ENCODE measurements at places on chromosomes 6 and 20. TPM values are rescaled to one million over a fixed set of nuclear protein-coding genes. Genes with fewer than 3 reads are reported as not detected.

GRCh38 chr6:20159781-20160540, 52.3 kb downstream of the MBOAT1 start:
- H3K36me3 ChIP-seq = no peaks in the 10 kb centered on the region
- no peaks in the 10 kb centered on the region for H3K4me1 ChIP-seq
- DNase-seq = no peak
- H3K27me3 ChIP-seq = no peaks in the 10 kb centered on the region

- no peaks in the 10 kb centered on the region for H3K36me3 ChIP-seq
- peaks cover 11% of the 10 kb centered on the region for H3K4me1 ChIP-seq
- DNase-seq = no peak
- peak overlapping the region; percentile 88 for H3K27ac ChIP-seq
- H3K27me3 ChIP-seq = no peaks in the 10 kb centered on the region
Observed at GRCh38 chr6:34249469-34250261, 859 bp upstream of the SMIM29 start.

DNA sequence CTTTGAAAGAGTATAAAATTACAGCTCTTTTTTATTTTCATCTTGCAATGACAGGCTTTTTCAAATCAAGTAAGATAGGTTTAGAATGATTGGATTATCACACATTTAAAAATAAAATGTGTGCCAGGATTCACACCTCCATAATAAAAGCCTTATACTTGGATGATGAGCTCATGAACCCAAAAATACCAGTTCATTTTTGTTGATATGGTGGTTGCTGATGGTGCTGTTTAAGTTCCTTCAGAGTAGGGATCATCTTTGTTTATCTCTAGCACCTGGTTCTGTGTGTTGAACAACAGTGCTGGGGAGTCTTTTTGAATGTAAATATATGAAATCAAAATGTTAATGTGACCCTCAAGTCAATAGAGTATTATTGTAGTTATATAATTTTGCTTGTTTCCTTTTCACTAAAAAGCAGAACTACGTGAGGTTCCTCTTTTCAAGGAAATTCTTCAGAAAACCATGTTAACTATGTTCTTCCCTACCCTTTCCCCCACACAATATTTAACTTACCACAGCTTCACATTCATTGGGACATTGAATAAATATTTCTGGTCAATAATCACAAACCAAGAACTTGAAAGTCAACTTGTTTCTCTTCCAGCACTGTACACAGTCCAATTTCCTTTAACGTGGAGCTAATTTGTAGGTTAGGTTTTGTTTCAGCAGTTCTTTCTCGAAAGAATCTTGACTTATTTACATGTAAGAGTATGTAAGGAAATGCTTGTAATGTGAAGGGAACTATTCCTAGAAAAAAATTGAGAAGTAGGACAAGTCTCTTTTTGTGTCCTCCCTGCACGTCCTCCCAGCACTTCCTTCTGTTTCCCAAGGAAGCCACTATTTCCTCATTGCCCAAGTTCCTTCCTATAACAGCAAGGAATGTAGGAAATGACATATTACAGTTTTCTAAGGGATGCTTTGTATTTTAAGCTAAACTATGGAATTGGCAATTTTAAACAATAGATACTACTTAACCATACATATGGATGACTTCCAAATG, 945.9 kb upstream of the CITED2 start:
- no peak overlapping the region for H3K4me3 ChIP-seq
- peaks cover 39% of the 10 kb centered on the region for H3K4me1 ChIP-seq
- no peak overlapping the region for H3K27ac ChIP-seq
- no peaks in the 10 kb centered on the region for H3K27me3 ChIP-seq

GRCh38 chr6:151681433-151682059, 125.9 kb upstream of the ESR1 start:
- no peak for DNase-seq
- H3K4me3 ChIP-seq = peak overlapping the region; percentile 24
- peak overlapping the region; percentile 44 for H3K27ac ChIP-seq

LATS1 gene
- 21.8 TPM for total RNA-seq

GRCh38 chr6:122461885-122462284, 9.7 kb downstream of the SERINC1 start:
- H3K27ac ChIP-seq = no peak overlapping the region
- no peaks in the 10 kb centered on the region for H3K27me3 ChIP-seq
- H3K4me3 ChIP-seq = no peak overlapping the region
- DNase-seq = no peak
- peaks cover 73% of the 10 kb centered on the region for H3K4me1 ChIP-seq
- peaks cover 13% of the 10 kb centered on the region for H3K36me3 ChIP-seq

DNA sequence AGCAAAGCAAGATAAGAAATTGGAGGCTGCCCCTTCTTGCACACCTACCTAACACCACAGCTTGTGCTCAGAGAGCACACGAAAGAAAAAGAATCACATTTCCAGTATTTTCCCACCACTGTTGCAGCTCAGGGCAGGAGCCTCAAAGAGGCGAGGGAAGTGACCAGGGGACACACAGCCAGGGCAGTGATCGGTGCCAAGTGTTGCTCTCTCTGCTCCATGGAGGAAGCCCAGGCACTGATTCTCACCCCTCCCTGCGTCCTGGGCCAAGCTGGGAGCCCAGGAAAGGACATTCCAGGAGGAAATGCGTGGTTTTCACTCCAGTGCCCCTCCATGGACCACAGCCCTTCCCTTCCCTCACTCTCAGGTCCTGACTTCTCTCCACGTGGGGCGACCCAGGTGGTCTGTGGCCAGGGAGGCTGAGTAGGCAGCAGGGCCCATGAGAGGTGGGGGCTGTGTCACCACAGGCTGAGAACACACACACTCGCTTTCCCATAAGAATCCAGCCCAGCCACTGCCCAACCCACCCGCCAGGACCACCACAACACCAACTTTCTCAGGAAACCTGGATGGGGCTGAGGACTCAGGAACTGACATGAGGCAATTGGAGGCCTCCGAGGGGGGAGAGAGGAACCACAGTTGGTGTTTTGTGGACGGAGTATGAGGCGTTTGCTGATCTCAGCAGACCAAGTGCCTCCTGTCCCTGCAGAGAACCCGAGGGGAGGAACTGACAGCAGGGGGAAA, 81.7 kb upstream of the MAFB start:
- no peaks in the 10 kb centered on the region for H3K27me3 ChIP-seq
- H3K4me3 ChIP-seq = no peak overlapping the region
- no peaks in the 10 kb centered on the region for H3K4me1 ChIP-seq
- peak; percentile 22 for DNase-seq

BTN1A1 gene
- total RNA-seq = not detected

- H3K27ac ChIP-seq = no peak overlapping the region
- H3K27me3 ChIP-seq = no peaks in the 10 kb centered on the region
- H3K4me1 ChIP-seq = no peaks in the 10 kb centered on the region
- DNase-seq = no peak
- no peaks in the 10 kb centered on the region for H3K36me3 ChIP-seq
- H3K4me3 ChIP-seq = no peak overlapping the region
Observed at GRCh38 chr20:24582373-24583168, 113.1 kb downstream of the SYNDIG1 start.

OPRL1 gene
- 0.10 TPM for total RNA-seq

GRCh38 chr6:20763296-20763695, 229.0 kb downstream of the CDKAL1 start:
- no peak overlapping the region for H3K27ac ChIP-seq
- no peaks in the 10 kb centered on the region for H3K4me1 ChIP-seq
- no peak overlapping the region for H3K4me3 ChIP-seq
- no peaks in the 10 kb centered on the region for H3K27me3 ChIP-seq
- no peak for DNase-seq

- H3K4me3 ChIP-seq = no peak overlapping the region
- H3K4me1 ChIP-seq = no peaks in the 10 kb centered on the region
Observed at GRCh38 chr6:79666634-79667033, 35.5 kb downstream of the SH3BGRL2 start.

DNA sequence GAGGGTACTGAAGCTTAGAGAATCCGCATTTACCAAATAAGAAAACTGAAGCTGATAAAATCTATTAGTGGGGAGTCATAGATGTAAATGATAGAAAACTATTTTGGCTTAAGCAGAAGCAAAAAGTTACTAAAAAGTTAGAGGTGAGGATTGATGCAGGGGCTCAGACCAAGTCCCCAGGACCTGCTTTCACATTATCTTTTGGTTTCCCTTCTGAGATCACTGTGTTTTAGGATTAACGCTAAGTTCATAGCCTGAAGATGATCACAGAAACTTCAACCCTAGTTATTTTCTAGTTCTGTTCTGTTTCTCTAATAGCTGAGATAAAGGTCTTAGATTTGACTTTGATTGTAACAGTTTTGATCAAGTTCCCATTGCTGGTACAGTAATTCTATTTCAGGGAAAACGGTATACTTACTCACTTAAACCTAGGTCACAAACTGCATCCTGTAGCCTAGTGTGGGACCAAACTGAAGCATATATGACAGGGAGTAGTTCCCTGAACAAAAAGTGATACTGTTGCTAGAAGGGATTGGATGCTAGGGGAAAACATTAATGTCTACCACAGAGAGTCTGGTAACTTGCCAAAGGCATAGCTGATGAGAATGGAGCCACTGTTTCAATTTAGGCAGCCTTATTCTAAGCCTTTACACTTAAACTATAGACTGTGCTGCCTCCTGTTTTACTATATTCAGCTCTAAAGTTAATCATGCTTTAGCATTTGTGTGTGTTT, 13.1 kb downstream of the CYB5R4 start:
- H3K27me3 ChIP-seq = no peaks in the 10 kb centered on the region
- no peak for DNase-seq
- no peaks in the 10 kb centered on the region for H3K36me3 ChIP-seq

GRCh38 chr6:11604836-11605506, 67.4 kb downstream of the TMEM170B start:
- no peaks in the 10 kb centered on the region for H3K27me3 ChIP-seq
- DNase-seq = peak; percentile 65
- peaks cover 39% of the 10 kb centered on the region for H3K4me1 ChIP-seq
- H3K4me3 ChIP-seq = no peak overlapping the region

DNA sequence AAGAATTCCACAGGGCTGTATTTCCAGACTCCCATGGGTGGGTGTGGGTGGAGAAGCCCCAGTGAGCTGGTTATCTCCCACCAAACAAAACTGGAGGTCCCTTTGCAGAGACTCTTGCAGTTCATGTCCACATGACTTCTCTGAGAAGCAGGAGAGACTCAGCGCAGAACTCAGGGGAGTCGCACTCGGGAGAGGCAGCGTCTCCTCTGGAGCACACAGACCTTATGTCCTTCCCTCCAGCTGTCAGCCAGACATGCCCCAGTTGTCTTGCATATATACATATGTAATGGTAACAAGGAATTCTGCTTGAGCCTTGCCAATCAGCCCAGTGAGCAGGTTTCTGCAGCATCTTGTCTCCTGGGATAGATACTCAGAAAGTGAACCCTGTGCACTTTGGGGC, 23.8 kb downstream of the MYT1 start:
- DNase-seq = no peak
- no peaks in the 10 kb centered on the region for H3K4me1 ChIP-seq
- peaks cover 7% of the 10 kb centered on the region for H3K27me3 ChIP-seq
- no peak overlapping the region for H3K27ac ChIP-seq
- H3K36me3 ChIP-seq = no peaks in the 10 kb centered on the region

MROH8 gene
- 2.7 TPM for total RNA-seq

KCNK17 gene
- total RNA-seq = not detected

HAO1 gene
- not detected for total RNA-seq

DEFB126 gene
- not detected for total RNA-seq

LRRN4 gene
- not detected for total RNA-seq

NKX2-4 gene
- not detected for total RNA-seq

SEMG1 gene
- not detected for total RNA-seq

GPR6 gene
- not detected for total RNA-seq

DNA sequence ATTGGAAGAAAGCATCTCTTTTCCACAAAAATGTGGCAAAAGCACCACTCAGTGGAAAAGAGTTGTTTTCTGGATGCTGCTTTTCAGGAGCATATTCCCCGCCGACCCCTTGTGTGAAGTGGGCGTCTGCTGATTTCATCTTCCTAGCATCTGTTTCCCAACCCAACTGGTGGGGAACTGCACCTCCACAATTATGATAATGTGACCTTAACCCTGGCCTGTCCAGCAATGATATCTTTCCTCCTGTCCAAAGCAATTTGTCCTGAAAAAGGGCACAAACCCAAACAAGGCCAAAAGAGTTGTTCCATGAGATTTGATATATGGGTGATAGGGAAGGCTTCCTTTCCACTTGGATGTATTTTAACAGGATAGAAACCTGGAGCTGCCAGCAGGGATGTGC, 7.3 kb upstream of the SMIM8 start:
- no peaks in the 10 kb centered on the region for H3K27me3 ChIP-seq
- H3K36me3 ChIP-seq = no peaks in the 10 kb centered on the region
- H3K27ac ChIP-seq = no peak overlapping the region
- H3K4me3 ChIP-seq = no peak overlapping the region
- no peaks in the 10 kb centered on the region for H3K4me1 ChIP-seq
- DNase-seq = no peak

HTR1E gene
- not detected for total RNA-seq

Data from gastrocnemius medialis (tissue), 4 donors.